ENCODE measurements at places on chromosomes 1 and 21.

DNA sequence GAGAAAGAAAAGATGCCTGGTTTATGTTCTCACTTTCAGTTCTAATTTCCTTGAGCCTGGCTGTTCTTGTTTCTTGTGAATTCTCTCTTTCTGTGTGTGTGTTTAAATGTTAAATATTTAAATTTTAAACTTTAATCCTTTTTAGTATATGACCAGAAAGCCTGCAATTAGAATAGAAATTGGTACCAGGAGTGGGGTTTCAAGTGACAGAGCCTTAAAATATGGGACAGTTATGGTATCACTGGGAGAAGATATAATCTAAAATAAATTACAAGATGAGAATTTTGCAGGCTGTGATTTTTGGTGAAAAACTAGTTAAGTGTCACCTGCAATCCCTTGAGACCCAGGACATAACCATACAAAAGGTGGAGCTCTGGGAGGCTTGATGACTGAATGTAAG lies 81.4 kb downstream of the SYT6 start:
- no peak for DNase-seq

DNA sequence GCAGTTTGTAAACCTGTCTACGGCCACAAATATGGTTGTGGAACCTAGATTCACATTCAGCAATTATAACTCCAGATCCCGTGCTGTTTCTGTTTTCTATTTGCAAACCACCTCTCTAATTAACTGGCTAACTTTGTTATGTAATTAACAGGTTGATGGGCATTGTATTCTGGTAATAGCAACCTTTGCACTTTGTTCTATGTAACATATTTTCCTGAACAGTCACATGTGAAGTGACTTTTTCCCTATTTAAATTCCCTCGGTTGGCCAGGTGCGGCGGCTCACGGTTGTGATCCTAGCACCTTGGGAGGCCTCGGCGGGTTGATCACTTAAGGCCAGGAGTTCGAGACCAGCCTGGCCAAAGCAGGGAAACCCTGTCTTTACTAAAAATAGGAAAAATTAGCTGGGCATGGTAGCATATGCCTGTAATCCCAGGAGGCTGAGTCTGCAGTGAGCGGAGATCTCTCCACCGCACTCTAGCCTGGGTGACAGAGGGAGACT lies 1.4 kb downstream of the ACADM start:
- no peak for DNase-seq

- no peak for DNase-seq
These were observed 44.2 kb upstream of the EXOSC10 start for GRCh38 chr1:11143907-11144306.

- no peak for DNase-seq
These were observed 126.5 kb downstream of the CAPN8 start for GRCh38 chr1:223538981-223539380.

GRCh38 chr1:61160526-61160925 lies 78.2 kb downstream of the NFIA start:
- DNase-seq, result no peak

DNA sequence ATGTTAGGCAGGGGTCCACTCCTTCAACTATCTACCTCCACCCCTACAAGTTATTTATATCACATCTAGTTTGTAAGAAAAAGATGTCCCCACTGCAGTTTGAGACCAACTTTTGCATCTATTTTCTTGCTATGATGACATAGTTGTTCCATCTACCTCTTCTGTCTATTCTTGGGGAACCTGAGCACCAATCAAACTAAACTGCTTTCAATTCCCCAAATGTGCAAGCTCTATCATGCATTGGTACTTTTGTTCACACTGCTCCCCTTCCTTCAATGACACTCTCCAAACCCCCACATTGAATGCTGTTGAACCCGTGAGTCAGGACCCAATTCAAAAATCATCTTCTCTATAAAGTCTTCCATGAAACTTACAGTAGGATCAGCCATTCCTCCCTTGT lies 16.0 kb upstream of the FRRS1 start:
- no peak for DNase-seq

DNA sequence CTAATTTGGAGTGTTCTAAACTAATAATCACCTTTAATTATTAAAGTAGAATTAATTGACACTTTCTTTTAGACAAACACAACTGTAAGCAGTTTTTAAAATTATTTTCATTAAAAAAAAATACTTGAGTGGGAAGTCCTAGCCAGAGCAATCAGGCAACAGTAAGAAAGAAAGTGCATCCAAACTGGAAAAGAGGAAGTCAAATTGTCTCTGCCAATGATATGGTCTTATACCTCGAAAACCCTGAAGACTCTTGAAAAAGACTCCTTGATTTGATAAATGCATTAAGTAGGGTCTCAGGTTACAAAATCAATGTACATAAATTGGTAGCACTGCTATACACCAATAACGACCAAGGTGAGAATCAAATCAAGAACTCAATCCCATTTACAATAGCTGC lies 83.0 kb upstream of the GADD45A start:
- DNase-seq, result no peak

GRCh38 chr1:9111957-9112356 lies 16.9 kb downstream of the GPR157 start:
- peak; percentile 21 for DNase-seq

GRCh38 chr1:244436336-244437085 lies 15.2 kb downstream of the ADSS2 start:
- no peak for DNase-seq

DNA sequence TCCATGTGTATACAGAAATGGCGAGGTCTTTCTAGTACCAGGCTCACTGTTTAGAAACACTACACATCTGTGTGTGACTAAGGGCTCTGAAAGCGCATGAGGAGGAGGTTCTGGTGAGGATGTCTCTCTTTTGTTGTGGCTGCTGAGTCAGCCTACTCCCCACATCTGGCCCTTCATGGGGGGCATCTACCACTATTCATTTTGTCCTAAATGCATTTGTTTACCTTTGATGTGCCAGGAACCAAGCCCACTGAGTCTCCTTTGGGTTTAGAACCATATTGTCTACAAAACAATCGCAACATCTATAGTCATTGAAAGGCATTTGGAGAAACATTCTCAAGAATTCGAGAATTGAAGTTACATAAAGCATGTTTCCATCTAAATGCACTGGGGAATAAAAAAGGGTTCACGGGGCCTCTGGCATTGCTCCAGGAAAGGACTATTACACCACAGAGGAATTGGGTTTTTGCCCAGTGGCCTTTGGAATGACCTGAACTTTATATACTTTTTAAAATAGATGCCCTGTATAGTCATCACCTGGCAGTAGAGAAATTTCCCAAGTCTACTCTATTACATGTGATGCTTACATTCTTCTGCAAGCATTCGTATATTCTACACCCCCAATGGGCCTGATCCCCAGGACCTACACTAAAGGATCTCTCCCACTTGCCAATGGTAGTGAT lies 35.1 kb upstream of the ADORA3 start:
- DNase-seq, result no peak

- no peak for DNase-seq
These were observed 46.4 kb upstream of the ENAH start for GRCh38 chr1:225699336-225699735.

DNA sequence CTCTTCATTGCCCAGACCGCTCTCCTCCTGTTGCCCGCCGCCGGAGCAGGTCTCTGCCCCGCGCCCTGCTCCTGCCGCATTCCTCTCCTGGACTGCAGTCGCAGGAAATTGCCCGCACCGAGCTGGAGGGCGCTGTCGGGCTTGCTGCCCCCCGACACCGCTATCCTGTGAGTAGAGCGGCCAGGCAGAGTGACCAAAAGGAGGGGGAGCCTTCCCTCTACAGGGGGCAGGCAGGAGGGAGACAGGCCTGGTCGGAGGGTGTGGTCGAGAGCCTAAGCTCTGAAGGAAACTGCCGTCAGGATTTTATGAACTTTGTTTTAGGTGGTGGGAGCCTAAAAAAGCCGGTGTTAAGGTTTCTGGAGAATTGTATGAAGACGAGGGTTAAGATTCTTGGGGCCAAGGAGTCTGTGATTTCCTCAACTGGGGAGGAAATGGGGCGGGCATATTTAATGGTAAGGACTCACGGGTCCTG lies 517 bp downstream of the LRIG2 start:
- no peak for DNase-seq

DNA sequence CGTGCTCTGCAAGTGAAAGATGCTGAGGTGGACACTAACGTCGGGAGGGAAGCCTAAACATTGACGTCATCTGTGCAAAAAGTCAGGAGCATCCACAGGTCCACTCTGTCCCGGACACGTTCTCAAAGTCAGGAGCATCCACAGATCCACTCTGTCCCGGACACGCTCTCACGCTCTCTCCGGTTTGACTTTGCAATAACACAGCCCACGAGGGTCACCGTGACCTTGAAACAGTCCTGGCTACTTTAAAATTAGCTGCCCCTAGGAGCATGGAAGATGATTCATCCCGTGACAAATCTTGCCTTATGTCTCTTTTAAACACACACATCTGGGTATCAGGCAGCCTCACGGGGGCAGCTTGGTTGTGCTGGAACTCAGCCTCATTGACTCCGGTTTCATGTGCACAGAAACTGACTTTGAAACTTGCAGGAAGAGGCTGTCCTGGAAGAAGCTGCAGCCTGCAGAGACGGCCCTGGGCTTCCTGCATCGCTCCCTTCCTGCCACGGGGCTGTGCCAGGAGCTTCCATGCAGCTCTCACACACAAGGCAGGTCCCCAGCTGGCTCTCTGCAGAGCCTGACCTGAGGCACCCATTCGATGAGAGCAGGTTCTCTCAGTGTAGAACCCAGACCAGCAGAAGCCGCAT lies 18.1 kb upstream of the COL18A1 start:
- DNase-seq, result no peak

DNA sequence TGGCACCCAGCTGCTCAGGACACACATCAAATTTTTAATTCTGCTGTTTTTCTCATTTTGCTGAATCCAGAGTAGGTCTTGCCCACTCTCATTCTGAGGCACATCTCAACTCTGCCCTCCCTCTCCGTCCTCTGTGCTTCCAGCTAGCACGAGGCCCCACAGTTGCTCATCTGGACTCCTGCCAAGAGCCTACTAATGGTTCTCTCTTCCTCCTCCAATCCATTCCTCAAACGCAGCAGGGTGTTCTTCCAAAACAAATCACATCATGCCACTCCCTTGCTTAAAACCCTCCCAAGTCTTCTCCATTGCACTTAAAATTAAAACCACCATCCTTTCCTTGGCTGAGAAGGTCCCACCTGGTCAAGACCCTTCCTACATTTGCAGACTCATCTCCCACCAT lies 49.8 kb upstream of the SCAF4 start:
- no peak for DNase-seq

DNA sequence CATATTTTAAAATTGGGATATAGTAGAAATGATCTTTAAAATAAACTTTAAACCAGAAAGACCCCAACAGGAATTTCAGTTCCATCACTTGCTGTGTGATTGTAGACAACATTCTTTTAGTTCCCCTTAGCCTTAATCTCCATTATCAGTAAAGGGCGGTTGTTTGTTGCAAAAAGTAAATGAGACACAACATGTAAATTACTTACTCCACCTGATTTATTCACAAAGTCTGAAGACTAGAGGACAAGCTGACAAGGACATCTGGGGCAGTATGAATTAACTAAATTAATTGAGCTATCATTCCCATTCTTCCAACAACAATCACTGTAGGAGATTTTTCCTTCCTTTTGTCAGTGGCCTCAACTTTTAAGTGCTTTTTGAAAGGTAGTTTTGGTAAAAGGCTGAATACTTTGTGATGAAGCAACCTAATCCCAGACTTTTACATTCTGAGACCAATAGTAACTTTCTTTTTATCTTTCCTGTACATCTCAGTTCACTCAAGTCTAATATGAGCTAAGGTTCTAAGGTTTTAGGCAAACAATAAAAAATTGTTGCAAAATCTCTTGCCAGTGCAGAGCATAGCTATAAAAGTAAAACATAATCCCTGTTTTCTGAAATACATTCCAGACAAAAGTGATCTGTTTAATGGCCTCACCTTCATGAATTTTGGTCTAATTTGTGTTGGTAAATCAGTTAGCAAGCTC lies 6.2 kb downstream of the SLC19A2 start:
- no peak for DNase-seq

GRCh38 chr1:213905344-213905743 lies 82.4 kb upstream of the PROX1 start:
- no peak for DNase-seq

GRCh38 chr1:225652729-225653462 lies at the start of gene ENAH:
Gene ENAH (minus strand): TSS chr1:225653123. CDS start chr1:225652690, 433 bp downstream.
- peak; percentile 64 for DNase-seq

- no peak for DNase-seq
These were observed 23.3 kb downstream of the UBASH3A start for GRCh38 chr21:42426876-42427480.

DNA sequence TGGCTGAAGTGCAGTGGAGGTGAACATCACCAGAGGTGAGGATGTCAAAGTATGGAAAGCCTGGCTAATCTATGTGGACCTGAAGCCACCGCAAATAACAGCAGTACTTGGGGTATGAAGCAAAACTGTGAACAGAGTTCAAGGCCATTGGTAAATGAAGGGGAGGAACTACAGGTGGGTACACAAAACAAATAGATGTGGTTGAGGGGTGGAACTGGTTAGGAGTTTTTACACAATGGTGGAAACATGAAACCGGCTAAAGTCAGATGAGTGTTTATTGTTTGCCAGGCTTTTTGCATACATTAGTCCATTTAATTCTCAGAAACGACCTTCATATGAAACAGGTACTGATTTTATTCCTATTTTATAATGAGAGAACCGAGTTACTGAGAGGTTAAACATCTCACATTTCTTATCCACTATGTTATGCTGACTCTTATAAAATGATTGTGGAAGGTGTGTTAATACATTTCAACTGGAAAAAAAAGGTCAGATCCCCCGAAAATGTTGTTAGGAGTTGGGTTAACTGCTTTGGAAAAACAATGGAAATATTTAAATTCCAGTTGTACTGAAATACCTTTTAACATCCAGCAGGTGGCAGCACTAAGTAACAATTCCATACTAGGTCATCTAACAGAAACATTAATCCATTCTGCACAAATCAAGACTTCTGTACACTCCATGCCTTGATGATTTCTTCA lies 44.3 kb upstream of the GTF2B start:
- no peak for DNase-seq

- DNase-seq, result no peak
These were observed 73.9 kb upstream of the VTCN1 start for GRCh38 chr1:117284399-117285215.

DNA sequence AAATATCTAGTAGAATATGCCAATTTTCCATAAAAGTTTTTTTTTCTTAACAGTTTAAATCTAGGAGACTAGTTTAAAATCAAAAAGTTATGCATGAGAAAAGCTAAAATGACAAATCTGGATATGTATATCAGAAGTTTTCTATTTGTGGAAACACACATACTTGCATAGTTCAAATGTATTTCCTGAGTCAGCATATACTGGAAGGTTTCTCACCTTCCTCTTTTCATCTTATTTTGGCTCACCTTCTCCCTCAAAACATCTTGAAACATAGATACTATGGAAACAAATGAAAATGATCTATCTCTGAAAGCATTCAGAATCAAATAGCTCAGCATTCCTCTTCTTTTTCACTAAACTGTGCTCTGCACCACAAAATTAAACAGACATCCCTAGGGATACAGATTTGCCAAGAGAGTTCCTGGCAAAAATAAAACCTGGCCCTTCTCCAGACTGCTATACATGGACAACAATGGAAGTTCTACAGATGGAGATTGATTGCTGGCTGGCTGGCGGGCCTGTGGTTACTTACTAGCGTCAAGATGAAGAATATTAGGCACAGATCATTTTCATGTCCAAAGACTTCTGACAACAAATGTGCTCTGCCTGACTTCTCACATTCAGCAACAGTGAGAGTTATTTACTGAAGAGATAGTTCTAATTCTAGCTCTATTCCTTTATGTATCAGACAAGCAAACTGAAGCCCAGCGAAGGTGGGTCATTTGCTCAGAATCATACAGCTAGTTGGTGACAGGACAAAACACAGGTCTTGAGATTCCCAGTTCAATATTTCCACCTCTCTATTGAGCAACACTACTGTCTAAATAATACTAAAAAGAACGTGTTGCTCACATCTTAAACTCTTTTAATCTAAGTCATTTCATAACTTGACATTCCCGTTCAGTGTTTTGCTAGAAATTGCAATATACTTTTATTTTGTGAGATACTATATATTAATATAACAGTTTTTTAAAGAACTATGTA lies 26.6 kb downstream of the DIPK1A start:
- no peak for DNase-seq
